ENCODE measurements at places on chromosomes 13 and 19.

DNA sequence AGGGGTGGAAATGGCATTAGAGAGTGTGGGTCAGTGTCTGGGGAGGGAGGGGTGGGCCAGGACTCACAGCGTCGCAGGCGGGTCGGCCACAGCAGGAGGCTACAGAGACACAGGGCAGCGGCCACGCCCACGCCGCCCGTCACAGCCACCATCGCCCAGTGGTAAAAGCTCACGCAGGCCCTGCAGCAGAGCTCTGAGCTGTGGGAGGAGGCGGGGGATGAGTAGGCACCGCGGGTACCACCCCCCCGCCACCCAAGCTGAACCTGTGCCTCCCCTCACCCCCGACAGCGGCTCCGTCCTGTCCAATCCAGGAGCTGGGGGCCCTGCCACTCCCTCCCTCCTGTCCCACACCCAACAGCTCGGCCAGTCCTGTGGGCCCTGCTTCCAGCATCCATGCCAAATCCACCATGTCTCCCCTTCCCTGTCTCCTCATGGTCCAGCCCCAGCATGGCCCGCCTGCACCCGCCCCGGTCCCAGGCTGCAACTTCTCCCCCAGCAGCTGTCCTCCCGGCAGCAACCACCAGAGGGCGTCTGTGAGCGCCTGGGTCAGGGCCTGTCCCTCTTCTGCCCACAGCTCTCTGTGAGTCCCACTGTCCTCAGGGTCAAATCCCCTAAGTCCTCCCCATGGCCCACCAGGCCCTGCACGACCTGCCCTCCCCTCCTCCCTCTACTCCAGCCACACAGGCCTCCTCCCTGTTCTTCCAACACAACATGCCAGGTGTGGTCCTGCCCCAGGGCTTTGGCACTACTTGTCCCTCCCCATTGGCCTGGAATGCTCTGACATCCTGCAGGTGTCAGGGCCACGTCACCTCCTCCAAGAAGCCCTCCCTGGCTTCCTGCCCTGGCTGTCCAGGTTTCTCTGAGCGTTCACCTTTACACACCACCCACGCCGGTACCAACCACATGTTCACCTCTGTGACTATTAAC, 6.0 kb downstream of the TEKTIP1 start:
- DNase-seq = peak; percentile 81

- DNase-seq = no peak
These were observed 20.8 kb upstream of the SGCG start for GRCh38 chr13:23159760-23160637.

- DNase-seq = no peak
These were observed 4.8 kb downstream of the ISYNA1 start for GRCh38 chr19:18433015-18433691.

- no peak for DNase-seq
These were observed 4.2 kb downstream of the TTC9B start for GRCh38 chr19:40213882-40214570.

DNA sequence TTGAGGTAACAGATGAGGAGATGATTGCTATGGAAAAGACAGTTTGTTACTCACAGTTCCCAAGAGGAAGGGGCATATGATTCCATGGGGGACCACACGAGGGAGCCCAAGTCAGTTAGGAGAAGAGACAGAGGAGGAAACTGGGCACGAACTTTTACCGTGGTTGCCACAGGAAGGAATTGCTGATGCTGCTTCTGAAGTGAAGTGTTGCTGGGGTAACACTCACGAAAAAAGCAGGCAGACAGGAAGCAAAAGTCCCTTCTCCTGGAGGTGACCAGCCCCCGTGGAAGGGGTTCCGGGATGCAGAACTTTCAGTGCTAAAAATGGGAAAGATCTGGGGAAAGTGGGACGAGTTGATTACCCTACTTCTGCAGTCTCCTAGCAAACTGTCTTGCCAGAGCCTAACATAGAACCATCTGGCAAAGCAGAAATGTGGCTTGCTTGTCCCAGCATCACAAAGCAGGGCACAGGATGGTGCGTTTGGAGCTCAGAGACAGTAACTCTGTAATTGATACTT, 35.4 kb upstream of the MAP3K10 start:
- DNase-seq = no peak

DNA sequence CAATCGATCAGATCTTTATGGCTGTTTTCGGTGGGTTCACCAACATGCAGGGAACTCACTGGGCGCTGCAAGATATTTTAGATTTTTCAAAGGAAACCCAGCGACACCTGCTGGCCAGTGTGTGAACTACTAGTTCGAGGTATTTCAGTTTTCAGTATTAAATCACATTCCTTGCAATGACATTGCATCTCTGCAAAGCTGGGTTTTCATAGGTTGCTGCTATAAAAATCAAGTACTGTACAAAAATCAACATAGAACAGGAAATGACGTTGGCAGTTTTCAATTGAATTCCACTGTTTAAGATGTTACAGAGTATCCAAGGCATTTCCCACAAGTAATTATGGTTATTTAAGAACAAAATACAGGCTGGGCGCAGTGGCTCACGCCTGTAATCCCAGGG, 17.6 kb downstream of the LIG1 start:
- peak; percentile 52 for DNase-seq

DNA sequence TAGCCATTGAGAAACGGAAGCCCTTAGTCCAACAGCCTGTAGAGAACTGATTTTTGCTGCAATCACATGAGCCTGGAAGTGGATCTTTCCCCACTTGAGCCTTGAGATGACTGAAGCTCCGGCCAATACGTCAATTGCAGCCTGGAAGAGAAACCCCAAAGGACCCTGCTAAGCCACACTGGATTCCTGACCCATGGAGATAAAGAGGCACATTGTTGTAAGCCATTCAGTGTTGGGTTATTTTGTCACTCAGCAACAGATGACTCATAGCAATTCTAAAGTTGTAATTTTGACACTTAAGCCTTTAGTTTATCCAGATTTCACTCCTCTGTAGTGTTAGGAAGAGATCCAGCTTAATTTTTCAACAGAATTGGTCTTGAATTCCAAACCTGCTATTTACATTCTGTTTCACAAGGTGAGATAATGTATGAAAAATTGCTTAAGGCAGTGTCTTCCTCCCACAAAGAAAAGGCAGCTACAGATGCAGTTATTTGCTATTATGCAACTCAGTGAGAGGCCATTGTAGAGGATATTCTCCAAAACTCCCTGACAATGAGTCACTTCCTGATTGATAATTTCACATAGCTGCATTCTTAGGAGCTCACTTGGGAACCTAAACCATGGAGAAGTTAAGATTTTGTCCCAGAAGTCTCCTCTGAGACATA, 59.4 kb upstream of the TSHZ3 start:
- no peak for DNase-seq

- DNase-seq = no peak
These were observed 2.0 kb downstream of the TNFSF11 start for GRCh38 chr13:42575938-42576337.

DNA sequence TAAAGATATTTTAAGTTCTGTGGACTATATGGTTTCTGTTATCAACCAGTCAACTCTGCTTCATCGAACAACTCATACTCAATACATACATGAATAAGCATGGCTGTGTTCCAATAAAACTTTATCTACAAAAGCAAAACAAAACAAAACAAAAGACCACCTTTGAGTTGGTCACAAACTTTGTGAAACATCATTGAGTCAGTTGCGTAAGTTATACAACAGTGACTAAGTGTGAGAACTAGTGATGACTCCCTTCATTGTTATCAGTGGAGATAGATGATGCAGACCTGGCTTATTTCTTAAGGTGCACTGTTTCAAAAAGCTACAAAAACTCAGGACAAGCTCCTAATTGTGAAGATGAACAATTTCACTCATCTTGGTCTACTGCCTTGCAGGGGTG, 14.5 kb upstream of the KLK4 start:
- DNase-seq = no peak

GRCh38 chr19:40691421-40692211, 1.2 kb upstream of the NUMBL start:
- no peak for DNase-seq

DNA sequence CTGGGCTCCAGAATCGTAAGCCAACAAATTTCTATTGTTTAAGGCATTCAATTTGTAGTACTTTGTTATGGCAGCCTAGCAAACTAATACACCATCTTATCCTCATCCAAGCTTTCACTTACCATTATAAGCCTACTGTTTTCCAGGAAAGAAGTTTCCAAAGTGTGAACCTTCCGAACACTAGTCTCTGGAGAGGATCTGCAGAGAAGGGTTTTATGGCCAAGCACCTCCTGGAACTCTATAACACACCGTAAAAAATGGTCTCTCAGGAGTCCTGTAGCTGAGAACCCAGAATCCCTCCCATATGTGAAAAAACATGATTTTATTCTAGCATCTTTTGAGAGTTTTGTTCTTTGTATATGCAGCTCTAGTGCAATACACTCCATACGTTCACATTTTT, 142.1 kb downstream of the POSTN start:
- DNase-seq = no peak

DNA sequence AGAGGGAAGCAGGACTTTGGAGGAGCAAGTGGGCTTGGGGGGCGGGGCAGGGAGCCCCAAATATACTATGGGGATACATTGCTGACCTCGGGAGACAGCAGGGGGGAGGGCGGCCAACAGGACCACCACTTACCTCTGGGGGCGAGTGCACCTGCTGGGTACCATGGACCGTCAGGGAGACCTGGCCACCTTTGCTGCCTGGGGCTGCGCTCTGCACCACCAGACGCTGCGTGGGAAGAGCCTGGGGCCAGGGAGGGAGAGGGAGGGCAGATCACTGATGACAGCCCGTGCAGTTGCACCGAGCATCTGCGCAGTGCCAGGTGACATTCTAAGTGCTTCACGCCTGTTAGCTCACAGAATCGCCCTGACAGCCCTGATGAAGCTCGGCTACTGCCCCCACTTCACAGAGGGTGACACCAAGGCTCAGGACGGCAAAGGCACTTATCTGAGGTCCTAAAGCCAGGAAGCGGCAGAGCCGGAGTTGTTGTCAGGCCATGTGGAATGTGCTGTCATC, 24.1 kb downstream of the RFX1 start:
- no peak for DNase-seq

DNA sequence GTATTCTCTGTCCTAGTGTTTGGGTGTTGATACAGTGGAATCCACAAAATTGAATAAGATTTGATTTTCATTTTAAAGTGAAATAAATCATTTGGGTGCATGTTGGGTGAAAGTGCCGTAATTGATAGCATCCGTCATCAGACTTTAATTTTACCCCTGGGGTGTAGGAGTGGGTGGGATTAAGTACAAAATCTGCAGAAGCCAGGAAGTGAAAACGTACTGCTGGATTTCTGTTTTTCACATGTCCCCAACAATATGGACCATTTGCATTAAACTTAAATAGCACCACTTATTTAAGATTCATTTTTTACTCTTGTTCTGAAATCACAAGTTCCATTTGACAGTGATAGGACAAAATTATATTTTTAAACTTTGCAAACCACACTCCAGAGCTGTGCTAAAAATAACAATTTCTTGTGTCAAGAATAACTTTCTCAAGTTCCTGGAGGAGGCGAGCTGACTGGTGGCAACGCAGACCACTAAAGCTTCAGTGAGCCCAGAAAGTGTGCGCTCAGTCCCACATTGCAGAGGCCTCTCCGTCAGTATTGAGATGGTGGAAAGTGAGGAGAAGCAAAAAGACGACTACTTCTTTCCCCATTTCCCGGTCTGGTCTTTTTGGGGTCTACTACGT, 71.3 kb downstream of the ARHGEF7 start:
- DNase-seq = no peak

DNA sequence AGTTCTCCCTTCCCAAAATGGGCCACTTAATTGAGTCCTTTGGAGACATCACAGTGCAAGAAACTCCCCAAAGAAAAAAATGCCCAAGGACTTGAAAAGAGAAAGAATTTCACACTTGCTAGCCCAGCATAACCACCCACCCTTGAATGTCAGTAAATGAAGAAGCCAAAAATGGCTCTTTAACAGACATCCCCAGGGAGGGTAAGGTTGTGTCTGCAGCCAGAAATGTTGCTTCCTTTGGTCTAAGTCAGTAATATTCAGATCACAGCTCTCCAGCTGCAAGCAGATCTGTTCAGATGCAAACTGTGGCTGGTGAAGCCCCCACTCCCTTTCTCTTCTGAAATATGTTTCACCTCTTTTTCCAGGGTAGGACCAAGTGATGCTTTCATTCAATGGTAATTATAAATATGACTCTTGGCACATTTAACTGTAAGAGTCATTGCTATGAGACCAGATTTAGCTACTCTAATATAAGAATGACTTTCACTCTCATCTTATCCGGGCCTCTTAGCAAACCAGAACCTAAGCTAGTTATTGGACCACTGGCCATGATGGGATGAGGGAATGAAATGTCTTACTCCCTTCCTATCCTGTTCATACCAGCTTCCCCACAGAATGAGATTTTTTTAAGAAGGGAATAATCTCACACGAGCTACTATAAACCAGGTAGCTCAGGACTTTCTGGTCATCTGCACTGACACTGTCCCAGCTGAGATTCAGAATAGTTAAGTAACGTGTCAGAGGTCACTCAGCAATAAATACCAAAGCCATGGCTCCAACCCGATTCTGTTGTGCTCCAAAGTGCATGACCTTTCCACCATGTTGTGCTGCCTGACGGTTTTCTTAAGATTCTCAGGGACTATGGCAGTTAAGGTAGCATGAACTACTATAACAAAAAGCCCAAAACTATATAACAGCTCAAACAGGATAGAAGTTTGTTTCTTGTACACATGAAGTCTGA, 234.1 kb downstream of the FOXO1 start:
- no peak for DNase-seq

DNA sequence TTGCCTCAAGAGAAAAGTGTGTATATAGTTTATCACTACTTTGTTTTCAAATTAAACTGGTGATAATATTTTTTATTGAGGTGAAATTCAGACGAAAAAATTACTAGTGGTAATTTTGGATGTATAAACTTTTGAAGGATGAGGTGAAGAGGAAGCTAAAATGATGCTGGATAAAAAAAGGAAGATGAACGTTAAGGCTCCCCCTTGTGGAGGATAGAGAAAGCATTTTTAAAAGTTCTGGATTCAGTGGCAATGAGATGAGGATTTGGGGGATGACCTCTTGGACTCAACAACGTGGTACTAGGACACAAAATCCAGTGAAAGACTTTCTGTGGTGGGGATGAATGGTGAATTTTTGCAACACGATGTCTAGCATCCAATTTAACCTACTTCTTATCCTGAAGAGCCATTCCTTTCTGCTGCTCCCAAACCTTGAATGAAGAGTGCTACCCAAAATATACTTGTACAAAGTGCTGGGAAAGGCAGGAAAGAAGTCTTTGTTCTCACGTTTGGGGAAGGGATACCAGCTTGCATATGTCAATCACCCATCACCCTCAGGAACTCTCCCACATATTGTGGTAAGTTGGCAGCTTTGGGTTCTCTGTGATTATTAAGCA, 7.3 kb upstream of the SIGLEC5 start:
- no peak for DNase-seq

GRCh38 chr19:28685802-28686201, 527.1 kb downstream of the UQCRFS1 start:
- DNase-seq = no peak

GRCh38 chr13:41643507-41643906, 186.2 kb downstream of the RGCC start:
- DNase-seq = no peak

- no peak for DNase-seq
These were observed 8.2 kb upstream of the SBK3 start for GRCh38 chr19:55553217-55554182.

- DNase-seq = no peak
These were observed 30.8 kb downstream of the DNAJC3 start for GRCh38 chr13:95707442-95708390.

- no peak for DNase-seq
These were observed 10.5 kb upstream of the CEACAM6 start for GRCh38 chr19:41744850-41745249.
